ENCODE measurements at places on chromosomes 11 and 22.
A peak's percentile ranks its signal among the peaks of the same experiment; 100 is the strongest.

- peak; percentile 52 for DNase-seq
Measured at GRCh38 chr11:104968355-104968855, at the start of gene CASP4. Gene CASP4 (minus strand): TSS chr11:104968574. CDS start chr11:104968525, 49 bp downstream.

GRCh38 chr11:22763166-22763565, 66.4 kb downstream of the SVIP start:
- DNase-seq = no peak

GRCh38 chr11:78251083-78251775, 62.5 kb downstream of the USP35 start:
- DNase-seq = peak; percentile 70

- peak; percentile 54 for DNase-seq
Measured at GRCh38 chr11:64971421-64972233, at the start of gene MAJIN. Gene MAJIN (minus strand): TSS chr11:64972108. CDS start chr11:64959405, 12,703 bp downstream.

- no peak for DNase-seq
Measured at GRCh38 chr11:27095059-27095458, 54.4 kb downstream of the BBOX1 start.

- DNase-seq = no peak
Measured at GRCh38 chr22:36775586-36775963, 344 bp downstream of the IFT27 start.

- no peak for DNase-seq
Measured at GRCh38 chr22:22906907-22907550, 19.4 kb downstream of the IGLL5 start.

GRCh38 chr11:94832604-94833235, 64.6 kb downstream of the AMOTL1 start:
- no peak for DNase-seq

DNA sequence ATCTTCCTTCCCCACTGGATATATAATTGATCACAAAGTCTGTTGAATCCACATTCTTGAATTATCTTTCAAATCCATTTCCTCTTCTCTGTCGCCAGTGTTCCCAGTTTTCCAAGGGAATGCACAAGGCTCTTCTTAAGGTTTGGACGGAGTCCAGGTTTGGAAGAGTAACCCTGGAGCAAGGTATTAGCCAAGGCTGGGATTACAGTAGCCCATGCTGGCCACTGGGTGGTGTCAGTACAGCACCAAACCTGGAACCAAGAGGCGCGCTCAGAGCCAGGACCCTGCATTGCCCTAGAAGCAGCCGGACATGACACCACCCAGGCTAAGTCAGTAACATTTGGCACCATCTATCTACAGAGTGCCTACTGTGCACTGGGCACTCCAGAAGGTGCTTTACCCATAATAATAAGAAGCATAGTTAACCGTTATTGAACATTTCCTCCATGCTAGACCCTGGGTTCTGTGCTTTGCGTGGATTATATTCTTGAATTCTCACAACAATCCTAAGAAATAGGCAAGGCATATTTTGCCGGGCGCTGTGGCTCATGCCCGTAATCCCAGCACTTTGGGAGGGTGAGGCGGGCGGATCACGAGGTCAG, 48.0 kb upstream of the CLPB start:
- peak; percentile 78 for DNase-seq

GRCh38 chr11:111183706-111184105, 61.8 kb upstream of the POU2AF2 start:
- peak; percentile 39 for DNase-seq

DNA sequence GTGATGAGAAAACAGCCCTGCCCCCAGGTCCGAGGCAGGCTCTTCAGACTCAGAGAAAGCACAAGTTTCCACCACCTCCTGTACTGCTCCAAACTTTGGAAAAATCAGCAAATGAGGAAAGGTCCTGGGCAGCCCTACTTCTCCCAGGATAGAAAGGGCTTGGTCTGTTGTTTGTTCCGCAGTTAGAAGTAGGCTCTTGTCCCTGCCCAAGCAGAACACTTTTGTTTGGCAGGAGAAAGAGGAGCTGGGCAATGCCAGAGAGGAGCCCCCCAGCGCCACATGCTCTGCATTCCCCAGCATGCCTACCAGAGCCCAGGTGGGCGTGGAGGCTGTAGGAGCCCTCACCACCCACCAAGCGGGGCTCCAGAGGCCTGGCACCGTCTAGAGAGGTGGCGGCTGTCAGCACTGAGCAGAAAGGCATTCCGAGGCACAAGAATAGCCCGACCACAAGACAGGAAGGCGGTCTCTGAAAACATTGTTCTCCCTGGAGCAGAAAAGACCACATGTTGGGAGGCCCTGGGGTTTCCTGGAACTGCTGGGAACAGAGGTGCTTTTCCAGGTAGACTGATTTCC, 90.3 kb upstream of the CD82 start:
- no peak for DNase-seq

DNA sequence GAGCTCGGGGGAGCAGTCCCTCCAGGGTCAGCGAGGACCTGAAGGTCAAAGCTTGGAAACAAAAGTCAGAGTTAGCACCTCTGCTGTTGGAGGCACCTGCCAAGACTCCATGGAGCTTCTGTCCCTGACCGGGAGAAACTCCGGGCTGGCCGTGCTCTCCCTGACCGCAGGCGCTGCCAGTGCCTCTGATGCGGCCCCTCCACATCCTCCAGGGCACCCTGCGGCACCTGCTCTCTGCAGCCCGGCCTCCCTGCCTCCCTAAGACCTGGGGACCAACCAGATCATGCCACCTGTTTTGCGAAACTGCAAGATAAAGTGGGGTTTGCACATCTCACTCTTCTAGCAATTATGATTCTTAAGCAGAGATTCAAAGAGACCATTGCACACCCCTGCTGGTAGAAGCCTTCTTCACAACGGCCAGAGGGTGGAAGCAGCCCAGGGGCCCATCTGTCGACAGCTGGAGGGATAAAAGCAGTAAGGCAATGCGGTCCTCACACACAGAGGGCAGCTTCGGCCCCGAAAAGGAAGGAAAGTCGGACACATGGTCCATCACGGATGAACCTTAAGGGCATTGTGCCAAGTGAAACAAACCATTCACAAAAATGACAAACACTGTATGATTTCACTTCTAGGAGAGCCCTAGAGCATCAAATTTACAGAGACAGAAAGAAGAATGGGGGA, 477.1 kb downstream of the BRD1 start:
- DNase-seq = no peak

- DNase-seq = no peak
Measured at GRCh38 chr22:37204045-37204655, 8.1 kb downstream of the SSTR3 start.
